ENCODE measurements at places on chromosomes 2 and 18.

- peak; percentile 39 for DNase-seq
Measured at GRCh38 chr18:53534695-53535094, 689.8 kb downstream of the MBD2 start.

- DNase-seq: no peak
Measured at GRCh38 chr18:46400449-46400848, 256.6 kb downstream of the LOXHD1 start.

- DNase-seq: no peak
Measured at GRCh38 chr2:216553093-216553478, 54.4 kb downstream of the RPL37A start.

- DNase-seq: no peak
Measured at GRCh38 chr2:199870581-199870980, 19.6 kb upstream of the FTCDNL1 start.

DNA sequence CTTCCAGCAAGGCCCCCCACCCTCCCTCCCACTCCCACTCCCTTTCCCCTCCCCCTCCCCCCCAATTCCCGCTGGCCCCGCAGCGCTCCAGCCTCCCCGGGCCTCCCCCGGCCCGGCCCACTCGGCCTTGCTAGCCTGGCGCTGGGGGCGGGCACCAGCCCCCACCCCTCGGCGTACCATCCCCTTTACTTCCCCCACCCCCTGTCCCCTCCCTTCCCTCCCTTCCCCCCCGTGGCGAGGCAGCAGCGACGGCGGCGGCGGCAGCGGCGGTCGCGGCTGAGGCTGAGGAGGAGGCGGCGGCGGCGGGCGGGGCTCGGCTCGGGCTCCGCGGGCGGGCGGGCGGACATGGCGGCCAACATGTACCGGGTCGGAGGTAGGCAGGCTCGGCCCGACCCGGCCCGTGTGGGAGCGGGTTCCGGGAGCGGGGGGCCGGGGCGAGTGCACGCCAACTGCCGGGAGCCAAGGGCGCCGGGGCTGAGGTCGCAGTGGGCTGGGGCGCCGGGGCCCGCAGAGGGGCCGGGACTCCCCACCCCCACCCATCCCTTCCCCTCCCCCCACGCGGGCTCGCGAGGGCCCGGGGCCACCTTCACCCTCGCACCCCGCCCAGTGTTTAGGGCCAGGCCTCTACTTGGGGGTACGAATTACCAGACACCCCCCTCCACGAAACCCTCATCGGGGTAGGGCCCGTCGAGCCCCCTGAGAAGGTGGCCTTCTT is at the start of gene MTA3:
Gene MTA3, plus strand, starts transcription at position 232 of the 715 bp plus-strand sequence. Its CDS starts 114 bp downstream, at position 346.
- peak; percentile 47 for DNase-seq

- DNase-seq: no peak
Measured at GRCh38 chr2:197045115-197045514, 118.6 kb upstream of the PGAP1 start.

DNA sequence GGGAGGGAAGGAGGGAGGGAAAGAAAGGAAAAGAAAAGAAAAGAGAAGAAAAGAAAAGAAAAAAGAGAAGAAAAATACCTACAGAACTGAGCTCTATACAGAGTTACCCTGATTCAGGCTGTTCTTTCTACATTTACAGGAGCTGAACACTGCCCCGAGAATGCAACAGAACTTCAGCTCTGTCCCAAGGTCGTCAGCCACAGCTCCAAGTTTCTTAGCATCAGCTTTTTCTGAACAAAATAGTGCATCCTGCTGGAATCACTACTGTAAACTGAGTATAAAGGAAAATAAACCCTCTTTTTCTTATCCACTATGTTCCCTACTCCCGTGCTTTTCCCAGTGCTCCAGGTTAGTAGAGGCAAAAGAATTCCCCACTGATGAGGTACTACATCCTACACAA is 4.7 kb upstream of the PPP4R1 start:
- no peak for DNase-seq

- DNase-seq: no peak
Measured at GRCh38 chr2:188333751-188334524, 42.3 kb downstream of the GULP1 start.

- DNase-seq: no peak
Measured at GRCh38 chr18:39753178-39753577, 2187.6 kb upstream of the CELF4 start.

DNA sequence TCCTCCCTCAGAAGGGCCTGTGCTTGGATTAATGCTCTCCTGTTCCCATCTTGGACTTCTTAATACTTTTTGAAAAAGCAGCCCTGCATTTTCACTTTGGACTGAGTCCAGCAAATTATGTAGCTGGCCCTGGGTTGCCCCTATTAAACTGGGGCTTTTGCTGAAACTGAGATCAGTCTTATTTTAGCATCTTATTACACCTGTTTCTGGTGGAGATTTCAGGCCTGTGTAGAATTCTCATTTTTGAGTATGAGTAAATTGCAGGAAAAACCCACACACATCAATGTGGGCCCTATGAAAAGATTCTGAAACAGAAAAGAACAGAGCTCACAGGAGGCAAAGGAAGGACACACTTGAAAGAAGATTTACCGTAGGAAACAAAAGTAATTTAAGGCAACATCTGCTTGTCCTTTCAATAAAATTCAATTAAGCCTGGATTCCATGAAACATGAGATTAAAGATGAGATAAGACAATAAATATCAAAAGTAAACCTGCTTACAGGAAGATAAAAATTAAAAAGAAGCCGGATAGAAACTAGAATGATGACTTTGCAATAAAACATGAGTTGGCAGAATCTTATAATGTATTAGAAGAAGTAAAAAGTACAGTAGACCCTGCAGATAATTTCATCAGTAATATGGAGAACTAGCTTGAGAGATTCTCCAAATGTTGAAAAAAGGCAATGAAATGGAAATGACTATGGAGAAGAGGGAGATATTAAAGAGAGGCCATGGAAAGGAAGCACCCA is 90.7 kb upstream of the GCFC2 start:
- no peak for DNase-seq

- no peak for DNase-seq
Measured at GRCh38 chr2:19036091-19036490, 322.3 kb downstream of the OSR1 start.

GRCh38 chr2:120261387-120262006 is 8.8 kb downstream of the RALB start:
- DNase-seq: no peak

DNA sequence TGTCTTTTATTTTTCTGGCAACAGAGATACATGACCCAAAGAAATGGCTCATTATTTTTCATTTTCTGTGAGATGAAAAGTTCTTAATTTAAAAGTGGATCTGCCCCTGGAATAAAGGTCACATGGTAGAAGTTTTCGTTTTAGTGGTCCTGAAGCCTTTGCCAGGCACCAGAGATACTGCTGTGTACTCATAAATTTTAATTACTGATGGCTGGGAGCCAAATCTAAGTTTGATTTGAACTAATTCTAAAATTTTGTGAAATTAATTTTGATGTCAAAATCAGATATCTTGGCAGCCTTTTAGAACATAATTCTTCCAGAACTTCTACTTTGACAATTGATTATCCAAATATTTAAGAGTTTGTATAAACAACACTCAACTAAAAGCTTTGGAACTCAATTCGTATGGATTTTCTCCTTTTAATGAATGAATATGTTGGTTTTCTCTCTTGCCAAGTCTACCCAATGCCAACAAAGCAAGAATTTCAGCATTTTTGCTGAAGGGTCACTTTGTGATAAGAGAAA is 128.5 kb upstream of the SP5 start:
- DNase-seq: no peak

- no peak for DNase-seq
Measured at GRCh38 chr2:164662066-164662465, 40.8 kb upstream of the GRB14 start.

GRCh38 chr2:168583710-168584521 is 127.8 kb downstream of the CERS6 start:
- DNase-seq: no peak

DNA sequence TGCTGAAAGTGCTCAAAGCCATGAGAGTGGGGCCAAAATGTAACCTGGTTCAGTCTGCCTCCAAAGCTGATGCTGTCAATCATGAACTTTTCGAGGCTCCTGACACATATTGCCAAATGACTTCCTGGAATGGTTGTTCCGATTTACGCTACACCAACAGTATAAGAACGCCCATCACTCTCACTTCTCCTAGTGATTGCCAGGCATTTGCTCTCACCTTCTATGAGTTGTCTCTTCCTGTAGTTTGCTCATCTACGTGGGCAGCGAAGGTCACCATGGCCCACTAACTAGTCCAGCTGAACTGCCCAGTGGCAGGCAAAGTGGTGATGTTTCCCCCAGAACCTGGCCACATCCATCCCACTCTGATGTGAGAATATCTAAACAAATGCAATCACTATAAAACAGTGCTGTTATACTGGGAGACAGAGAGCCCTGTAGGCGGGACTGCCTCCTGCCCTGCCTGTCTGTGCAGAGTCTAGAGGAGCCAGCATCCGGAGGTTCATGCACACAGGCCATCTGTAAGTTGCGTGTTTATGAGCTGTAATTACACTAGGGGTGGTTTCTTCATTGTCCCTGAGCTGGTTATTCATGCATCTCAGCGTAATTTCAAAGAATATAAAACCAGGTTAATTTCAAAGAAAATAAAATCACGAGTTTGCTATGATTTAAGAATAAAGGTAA is 8.8 kb upstream of the CABLES1 start:
- no peak for DNase-seq

GRCh38 chr2:190413421-190413820 is 5.3 kb downstream of the MFSD6 start:
- DNase-seq: no peak

GRCh38 chr2:184004289-184004947 is 593.9 kb upstream of the ZNF804A start:
- DNase-seq: no peak

DNA sequence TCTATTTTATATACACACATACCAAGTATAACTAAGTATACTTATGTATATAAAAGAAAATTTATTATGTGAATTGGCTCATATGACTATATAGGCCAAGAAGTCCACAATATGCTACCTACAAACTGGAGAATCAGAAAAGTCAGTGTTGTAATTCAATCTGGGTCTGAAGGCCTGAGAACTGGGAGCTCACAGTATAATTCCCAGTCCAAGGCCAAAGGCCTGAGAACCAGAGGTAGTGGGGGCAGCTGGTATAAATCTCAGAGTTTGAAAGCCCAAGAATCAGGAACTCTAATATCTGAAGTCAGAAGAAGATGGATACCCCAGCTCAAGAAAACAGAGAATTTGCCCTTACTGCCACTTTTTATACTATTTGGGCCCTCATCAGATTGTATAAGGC is 38.9 kb upstream of the TFPI start:
- DNase-seq: no peak

GRCh38 chr18:39453882-39454281 is 1888.3 kb upstream of the CELF4 start:
- DNase-seq: no peak

- no peak for DNase-seq
Measured at GRCh38 chr2:41923156-41923786, 124.5 kb upstream of the PKDCC start.

DNA sequence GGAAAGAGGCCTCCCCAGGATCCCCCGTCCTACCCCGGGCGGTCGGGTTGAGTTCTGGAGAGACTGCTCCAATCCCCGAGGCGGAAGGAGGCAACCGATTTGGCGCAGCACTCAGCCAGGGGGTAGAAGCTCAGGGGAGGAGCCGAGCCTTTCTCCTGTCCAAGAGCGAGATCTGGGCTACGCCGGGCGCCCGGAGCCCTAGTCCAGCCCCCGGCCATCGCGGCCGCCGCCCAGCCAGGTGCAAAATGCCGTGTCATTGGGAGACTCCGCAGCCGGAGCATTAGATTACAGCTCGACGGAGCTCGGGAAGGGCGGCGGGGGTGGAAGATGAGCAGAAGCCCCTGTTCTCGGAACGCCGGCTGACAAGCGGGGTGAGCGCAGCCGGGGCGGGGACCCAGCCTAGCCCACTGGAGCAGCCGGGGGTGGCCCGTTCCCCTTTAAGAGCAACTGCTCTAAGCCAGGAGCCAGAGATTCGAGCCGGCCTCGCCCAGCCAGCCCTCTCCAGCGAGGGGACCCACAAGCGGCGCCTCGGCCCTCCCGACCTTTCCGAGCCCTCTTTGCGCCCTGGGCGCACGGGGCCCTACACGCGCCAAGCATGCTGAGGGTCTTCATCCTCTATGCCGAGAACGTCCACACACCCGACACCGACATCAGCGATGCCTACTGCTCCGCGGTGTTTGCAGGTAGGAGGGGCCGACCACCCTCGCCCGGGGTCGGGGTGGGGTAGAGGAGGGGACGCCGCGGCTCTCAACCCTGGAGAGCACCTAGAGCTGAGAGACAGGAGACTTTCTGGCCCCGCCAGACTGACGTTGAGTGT is at the start of gene DYSF:
Gene DYSF, plus strand, starts transcription at position 158 of the 817 bp plus-strand sequence.
- DNase-seq: peak; percentile 71

- DNase-seq: no peak
Measured at GRCh38 chr2:86426271-86426670, 14.9 kb upstream of the KDM3A start.
